NCI-H446 (cell line): ENCODE measurements at places on chromosomes 4 and X.

GRCh38 chrX:95346856-95347255 lies 1337.8 kb upstream of the DIAPH2 start:
- DNase-seq = no peak

DNA sequence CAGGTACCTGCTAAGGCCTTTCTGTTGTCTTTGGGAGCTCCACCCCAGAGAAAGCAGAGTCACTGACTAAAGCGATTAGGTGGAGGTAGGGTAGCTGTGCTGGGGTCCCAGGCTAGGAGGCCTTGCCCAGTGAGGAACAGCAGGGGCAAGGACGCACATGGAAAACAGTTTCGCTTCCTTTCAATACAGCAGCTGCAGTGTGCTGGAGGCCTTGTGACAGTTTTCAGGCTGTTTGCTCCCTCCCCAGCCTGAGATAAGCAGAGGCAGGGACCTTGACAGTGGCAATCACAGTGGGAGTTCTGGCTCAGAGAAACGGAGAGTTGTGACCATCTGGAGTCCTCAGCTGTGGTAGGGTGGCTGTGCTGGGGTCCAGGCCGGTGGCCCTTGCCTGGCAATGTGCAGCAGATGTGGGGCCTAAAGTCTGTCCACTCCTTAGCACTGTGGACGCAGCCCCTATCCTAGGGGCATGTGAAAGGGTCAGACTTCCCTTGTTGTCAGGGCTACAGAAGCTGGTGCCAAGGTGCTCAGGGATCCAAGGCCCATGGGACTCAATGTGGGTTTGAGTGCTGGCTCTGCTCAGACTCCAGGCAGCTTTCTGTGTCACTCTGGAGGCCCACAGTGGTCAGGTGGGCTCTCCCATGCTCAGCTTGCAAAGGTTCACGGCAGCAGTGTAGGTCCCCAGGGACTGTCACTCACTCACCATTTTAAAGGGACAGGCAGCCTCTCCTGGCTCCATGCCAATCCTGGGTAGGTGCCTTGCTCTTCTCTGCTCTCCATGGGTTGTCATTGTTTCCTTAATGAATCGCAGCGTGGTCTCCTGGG lies 534.9 kb upstream of the FMR1 start:
- DNase-seq = no peak

GRCh38 chr4:15232366-15233263 lies 195.2 kb upstream of the C1QTNF7 start:
- peak; percentile 44 for DNase-seq

- DNase-seq = no peak
These were observed 186.0 kb downstream of the HHIP start for GRCh38 chr4:144831971-144832370.

DNA sequence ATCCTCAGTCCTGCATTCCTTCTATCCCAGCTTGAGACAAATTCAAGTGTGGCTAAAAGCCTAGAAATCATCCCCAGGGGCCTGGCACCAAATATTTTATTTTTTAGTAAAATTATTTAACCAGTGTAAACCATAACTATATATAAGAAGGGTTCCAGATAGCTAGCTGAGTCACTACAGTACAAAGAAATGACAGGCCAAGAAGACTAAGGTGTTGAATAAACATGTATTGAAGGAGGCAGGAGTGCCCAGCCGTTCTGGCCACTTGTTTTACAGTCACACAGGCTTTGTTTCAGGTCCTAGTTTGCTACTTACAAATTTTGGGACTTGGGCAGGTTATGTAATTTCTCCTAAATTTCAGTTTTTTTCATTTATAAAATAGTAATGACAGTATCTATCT lies 225.9 kb upstream of the PITX2 start:
- no peak for DNase-seq

DNA sequence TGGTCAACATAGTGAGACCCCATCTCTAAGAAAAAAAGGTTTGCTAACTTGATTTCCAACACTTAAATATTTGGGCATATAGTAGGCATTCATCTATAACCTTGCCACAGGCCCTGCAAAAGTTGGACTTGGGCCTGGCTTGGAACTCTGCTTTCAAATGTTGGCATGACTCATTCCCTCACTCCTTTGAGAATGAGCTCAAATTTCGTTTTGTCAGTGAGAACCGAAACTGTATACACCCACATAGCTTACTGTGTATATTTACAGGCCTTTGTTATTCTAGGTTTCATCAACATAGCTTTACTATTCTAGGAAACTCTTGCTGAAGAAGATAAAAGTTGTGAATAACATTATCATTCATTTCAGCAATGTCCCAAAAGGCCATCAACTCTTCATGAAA lies 88.7 kb upstream of the ELOVL6 start:
- DNase-seq = no peak

DNA sequence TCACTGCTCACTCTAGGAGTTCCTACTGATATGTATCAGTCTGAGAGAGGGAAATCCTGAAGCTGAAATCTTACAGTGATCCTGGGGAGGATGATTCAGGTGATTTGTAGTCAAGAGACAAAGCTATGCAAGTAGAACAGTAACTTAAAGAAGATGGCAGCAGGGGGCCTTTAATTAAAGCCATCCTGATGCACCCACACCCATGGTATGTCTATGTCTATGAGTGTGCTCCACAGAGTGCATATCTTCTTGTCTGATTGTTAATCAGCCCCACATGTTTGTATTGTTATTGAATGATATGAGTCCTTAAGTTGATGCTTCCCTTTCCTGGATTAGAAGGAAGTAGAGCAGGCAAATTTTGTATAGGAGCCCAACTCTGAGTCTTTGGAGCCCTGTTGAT lies 78.8 kb downstream of the NHS start:
- DNase-seq = no peak

DNA sequence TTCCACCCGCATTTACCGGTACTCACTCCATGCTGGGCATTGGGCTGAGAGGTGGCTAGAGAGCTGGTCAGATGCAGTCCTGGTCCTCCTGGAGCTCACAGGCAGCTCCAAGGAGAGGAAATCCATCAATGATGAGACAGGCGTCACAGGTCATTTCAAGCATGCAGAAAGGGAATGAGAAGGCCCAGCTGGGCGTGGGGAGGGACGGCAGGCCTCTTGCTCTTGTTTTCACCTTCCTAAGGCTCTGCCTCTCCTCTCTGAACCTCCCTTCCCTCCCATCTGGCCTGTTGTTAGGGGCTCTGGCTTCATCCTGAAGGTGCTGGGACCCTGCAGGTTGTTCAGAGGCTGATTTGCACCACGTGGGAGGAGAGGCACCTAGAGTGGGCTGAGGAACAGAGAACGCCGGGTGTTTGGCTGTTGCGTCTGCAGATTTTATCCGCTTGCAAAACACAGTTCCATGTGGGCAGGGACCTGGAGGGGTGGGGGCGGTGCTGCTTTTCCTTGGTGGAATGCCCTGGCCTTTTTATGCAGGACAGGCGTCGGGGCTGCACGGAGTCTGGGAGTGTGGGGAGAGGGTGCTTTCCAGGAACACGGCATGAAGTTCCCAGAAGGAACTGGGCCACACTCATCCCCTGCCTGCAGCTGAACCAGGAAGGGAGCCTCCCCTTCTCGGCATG lies 81.5 kb upstream of the PSAPL1 start:
- no peak for DNase-seq

GRCh38 chr4:2006956-2007653 lies 1.7 kb downstream of the NELFA start:
- DNase-seq = no peak

DNA sequence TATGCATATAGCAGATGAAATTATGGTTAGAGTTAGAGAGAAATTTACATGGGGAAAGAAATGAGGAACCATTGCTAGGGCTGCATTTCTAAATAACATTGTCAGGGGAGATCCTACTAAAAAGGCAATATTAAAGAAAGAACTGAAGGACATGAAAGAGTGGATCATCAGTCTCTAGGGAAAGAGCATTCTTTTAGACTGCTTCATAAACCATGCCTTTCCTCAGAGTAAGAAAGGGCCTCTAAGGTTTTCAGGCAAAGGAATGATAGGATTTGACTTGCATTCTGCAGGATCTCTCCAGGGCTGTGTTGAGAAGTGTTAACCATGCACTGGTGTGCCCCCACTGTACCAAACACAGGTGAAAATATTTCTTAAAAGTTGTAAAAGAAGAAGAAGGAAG lies 385.4 kb upstream of the MAD2L1 start:
- no peak for DNase-seq

DNA sequence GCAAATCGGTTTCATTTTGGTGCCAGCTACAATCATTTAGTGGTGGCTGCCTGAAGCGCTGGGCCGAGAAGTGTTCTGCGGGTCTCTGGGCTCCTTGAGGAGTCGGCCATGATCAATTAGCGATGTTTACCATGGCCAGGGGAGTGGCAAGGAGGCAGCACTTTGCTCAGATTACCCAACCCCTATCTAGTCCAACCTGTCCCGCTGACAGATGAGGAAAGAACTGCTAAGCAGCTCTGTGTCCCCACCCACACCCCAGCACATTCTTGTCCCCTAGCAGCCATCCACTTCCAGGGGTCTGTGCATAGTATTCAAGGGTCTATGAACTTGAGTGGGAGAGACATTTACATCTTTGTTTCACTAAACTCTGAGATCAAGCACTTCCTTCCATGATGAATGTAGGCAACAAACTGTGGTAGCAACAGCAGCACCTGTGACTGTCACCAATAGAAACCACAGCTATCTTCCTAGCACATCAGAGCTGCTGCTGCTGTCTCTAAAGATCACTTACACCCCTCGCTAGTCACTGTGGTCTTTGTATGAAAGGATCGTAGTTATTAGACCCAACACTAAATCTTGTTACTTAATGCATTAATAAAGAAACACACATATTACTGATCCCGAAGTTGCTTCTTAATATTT lies 331.6 kb downstream of the BCOR start:
- DNase-seq = no peak

GRCh38 chrX:68692651-68693050 lies 45.2 kb downstream of the STARD8 start:
- no peak for DNase-seq

GRCh38 chr4:181661090-181661489 lies 582.1 kb upstream of the TENM3 start:
- no peak for DNase-seq

- no peak for DNase-seq
These were observed 561 bp downstream of the IRAK1 start for GRCh38 chrX:154019061-154019621.

DNA sequence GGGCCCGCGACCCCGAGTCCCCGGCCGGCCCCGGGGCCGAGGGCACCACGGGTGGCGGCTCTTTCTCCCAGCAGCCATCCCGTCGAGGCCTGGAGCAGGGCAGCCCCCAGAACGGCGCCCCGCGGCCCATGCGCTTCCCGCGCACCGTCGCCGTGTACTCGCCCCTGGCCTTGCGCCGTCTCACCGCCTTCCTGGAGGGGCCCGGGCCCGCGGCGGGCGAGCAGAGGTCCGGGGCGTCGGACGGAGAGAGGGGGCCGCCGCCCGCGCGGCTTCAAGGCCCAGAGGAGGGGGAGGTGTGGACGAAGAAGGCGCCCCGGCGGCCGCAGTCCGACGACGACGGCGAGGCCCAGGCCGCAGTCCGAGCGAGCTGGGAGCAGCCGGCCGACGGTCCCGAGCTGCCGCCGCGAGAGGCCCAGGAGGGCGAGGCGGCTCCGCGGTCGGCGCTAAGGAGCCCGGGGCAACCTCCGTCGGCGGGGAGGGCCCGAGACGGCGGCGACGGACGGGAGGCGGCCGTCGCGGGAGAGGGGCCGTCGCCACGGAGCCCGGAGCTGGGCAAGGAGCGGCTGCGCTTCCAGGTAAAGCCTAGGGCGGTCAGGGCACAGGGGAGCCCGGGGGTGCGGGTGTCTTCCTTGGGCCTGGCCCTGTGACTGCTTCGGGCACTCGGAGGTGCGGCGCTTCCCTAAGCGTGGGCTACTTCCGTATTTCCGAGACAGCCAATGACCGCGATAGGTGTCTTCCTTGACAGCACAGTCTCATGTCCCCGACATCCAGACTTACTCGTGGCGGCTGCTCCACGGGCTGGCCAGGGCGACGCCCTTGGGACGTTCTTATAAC lies 845 bp downstream of the ZAR1 start:
- DNase-seq = no peak

GRCh38 chrX:4932790-4933189 lies 1219.3 kb upstream of the PRKX start:
- DNase-seq = no peak

GRCh38 chr4:6742989-6743388 lies 27.0 kb downstream of the BLOC1S4 start:
- DNase-seq = no peak

DNA sequence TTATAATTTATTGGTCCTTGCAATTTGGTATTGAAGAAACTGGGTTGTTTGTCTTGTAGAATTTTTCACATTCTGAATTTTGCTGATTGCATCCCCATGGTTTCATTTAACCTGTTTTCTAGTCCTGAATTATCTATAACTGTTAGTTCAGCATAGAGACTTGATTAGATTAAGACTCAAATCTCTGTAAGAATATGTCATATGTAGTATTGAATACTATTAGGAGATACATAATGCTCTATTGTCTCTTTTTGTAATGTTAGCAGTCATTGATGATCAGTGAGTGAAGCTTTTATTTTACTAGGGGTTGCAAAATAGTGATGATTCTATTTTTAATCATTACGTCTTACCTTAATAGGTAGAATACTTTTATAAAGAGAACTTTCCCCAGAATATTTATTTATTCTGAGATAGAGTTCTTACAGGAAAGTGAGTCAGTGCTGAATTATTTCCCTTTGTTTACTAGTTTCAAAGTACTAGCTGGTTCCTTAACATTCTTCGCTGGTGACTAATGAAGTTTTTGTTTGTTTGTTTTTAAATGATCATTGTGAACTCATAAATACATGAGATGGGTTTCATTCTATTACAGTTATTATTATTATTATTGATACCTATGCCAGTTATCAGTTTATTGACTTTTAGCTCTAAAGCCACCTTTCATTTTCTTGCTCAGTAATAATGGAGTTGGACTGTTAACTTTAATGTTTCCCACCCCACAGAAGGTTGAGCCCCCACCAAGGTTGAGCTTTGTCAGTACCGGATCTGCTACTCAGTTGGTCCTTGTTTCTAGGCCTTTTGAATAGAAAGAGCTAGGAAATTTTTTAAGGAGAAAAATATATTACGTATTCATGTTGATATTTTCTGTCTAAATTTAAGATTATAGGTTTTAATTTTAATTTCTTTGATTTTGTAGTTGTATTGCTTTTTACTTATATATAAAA lies 102.3 kb downstream of the LARP1B start:
- DNase-seq = no peak

DNA sequence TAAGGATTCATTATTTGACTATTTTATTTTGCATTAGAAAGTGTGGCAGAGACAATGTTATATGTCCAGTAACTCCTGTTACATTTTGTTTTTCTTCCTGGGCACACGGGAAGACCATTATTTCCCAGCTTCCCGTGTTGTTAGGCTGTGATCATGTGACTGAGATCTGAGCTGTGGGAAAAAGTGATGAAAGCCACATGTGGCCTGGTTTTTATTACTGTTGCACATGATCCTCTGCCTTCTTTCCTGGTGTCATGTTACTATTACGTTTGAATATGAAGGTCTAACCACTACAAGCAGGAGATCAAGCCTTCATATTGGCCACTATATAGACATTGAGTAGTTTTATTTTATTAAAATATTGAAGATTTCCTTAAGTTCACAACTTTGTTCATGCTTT lies 28.2 kb upstream of the MID1 start:
- no peak for DNase-seq

GRCh38 chr4:76279462-76279861 lies 27.1 kb upstream of the STBD1 start:
- DNase-seq = no peak
